ENCODE measurements at places on chromosomes 16 and 17.

DNA sequence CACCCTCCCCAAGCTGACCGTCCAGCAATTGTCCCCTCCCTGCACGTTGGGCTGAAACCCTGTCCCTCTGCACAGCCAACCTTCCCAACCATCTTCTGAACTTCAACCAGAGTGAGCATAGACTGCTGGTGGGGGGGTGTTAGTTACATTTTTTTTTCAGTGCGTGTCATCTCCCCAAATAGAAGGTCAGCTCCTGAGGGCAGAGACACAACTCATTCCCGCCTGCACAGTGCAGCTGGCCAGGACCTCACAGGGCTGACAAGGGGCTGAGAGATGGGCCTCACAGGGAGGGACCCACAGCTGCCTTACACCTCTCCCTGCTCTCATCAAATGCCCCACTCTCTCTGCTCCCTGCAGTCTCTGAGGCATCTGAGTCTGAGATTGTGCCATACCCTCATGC lies 8.4 kb downstream of the SRL start:
- DNase-seq: no peak

DNA sequence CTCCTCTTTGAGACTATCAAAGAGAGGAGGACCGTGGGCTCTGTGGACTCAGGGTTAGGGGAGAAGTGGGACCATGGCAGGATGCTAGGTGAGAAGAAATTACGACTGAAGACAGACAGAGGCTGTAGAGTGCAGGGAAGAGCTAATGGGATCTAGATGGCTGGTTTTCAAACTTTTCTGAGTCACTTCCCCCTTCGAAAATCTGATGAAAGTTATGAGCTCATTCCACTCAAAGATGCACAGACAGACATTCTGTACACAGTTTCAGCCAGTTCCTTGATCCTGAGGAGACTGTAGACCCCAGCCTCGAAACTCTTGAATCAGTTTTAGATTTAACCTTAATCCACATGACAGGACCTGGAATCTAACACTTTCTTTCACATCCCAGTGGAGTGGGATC lies 40.7 kb downstream of the RGS9 start:
- no peak for DNase-seq

DNA sequence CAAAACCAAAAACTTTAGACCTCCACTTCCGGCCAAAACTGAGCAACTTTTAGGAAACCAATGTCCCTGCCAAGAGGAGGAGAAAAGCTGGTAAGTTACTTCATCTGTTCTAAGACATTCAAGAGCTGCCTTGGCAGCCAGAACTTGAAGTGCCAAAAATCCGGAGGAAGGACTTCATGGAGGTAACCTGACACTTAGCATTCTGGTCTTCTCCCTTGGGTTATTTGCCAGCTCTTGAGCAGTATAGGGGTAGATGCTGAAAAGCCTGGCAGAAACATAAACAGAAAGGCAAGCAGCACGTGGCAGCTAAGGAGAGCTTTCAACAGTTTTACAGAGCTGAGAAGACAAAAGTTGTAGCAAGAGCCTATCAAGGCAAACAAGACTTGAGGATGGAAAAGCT lies 53.2 kb downstream of the CDYL2 start:
- no peak for DNase-seq

GRCh38 chr17:31248986-31249834 lies 47.8 kb downstream of the OMG start:
- DNase-seq: no peak

DNA sequence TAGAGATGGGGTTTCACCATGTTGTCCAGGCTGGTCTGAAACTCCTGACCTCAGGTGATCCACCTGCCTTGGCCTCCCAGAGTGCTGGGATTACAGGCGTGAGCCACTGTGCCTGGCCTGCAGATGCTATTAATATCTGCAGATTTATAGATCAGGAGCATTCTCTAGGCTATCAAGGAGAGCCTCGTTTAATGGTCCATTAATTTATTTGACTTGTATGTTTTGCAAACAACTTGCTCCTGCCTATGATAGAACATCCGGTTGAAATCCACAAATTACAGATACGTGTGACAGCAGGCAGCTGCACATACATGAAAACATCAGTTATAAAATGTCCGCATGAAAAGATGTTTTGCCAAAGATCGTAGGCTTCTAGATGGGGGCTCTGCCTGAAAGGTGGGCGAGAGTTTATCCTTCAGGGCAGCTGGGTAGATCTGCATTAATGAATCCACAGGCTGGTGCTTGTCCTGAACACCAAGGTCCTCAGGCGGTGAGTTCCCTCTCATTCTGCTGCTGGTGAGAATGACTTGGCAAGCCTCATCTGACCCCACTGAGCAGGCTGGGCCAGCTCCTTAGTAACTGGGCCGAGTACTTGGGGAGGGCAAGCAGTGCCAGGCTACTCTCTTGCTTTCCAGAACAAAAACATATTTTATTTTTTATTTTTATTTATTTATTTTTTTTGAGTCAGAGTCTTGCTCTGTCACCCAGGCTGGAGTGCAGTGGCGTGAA lies 37.1 kb upstream of the MGAT5B start:
- no peak for DNase-seq
